IMR-90 (cell line): ENCODE measurements at places on chromosomes 7 and 10.

GRCh38 chr10:132395704-132396493 is 1.1 kb upstream of the PWWP2B start:
- DNase-seq = no peak

GRCh38 chr10:129192344-129193128 is 274.5 kb upstream of the MGMT start:
- DNase-seq = no peak

- no peak for DNase-seq
These were observed 578 bp downstream of the HTRA1 start for GRCh38 chr10:122461729-122462532.

DNA sequence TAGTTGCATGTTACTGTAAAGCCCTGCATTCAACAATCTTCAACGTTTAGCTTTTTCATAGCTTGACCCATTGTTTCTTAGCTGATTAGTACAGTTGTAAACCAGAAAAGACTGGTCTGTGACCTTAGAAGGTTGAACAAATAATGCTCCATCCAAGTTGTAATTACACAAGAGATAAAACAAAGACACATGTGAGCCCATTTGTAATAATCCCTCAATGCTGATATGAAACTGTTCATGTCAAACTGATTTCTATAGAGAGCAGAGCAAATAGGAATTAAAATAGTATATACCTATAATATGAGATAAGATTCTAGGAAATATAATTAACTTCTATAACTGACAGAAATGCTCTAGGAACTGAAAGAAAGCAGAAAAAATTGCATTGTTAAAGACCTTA is 94.7 kb upstream of the SLC25A13 start:
- DNase-seq = no peak

- no peak for DNase-seq
These were observed 72.4 kb upstream of the KDM7A start for GRCh38 chr7:140249036-140249806.

GRCh38 chr10:87671139-87671815 is 11.6 kb downstream of the PAPSS2 start:
- DNase-seq = peak; percentile 67

GRCh38 chr10:67733511-67733910 is 37.5 kb upstream of the CTNNA3 start:
- DNase-seq = no peak

GRCh38 chr7:118944271-118944670 is 719.8 kb downstream of the ANKRD7 start:
- DNase-seq = no peak

GRCh38 chr10:76086170-76086760 is 654.8 kb downstream of the LRMDA start:
- no peak for DNase-seq

DNA sequence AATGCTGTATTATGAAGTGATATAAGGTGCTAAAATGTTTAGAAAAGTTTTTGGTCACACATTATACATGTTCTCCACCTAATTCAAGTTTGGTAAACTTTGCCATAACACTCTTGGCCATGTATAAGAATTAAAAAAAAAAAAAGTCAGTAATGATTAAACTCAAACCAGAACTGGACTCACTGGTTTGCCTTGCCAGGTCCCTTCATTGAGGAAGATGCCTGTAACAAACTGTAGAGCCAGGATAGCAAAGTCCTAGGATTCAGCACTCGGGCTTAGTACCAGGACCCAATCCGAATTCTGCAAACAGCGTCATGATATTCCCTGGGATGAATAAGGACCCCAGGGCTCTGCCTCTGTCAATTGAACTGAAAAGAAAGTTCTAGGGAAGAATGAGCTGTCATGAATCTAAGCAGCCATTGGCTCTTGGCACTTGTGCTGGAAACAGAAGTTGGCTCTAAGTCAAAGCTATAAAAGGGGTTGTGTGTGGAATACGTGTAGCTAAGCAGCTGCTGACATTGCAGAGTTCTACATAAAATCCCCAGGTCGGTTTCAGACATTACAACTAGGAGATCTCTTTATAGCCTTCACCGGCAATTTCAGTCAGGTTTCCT is 216.9 kb downstream of the C7orf25 start:
- DNase-seq = no peak

GRCh38 chr7:20240080-20240926 is 23.1 kb upstream of the MACC1 start:
- DNase-seq = no peak

GRCh38 chr7:76234931-76235441 is 33.3 kb downstream of the SRRM3 start:
- peak; percentile 76 for DNase-seq

- DNase-seq = no peak
These were observed 12.4 kb upstream of the RET start for GRCh38 chr10:43064331-43065075.

- DNase-seq = peak; percentile 21
These were observed 207.0 kb downstream of the ANK3 start for GRCh38 chr10:60182691-60183090.

- no peak for DNase-seq
These were observed 9.6 kb upstream of the CYREN start for GRCh38 chr7:135180122-135180521.

- no peak for DNase-seq
These were observed 355.2 kb downstream of the SUGCT start for GRCh38 chr7:40489844-40490602.

DNA sequence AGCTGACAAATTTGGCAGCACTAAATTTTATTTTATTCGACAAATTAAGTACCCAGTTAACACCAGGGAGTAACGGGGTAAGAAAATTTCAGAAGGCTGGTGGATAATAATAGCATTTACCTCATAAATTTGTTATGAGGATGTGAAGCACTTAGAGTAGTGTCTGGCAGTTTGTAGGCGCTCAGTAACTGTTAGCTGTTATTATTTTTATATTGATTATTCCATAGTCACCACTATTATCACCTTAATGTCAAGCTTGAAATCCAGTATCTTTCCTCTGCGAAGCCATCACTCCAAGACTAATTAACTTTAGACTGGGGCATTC is 563 bp upstream of the COA1 start:
- DNase-seq = no peak

DNA sequence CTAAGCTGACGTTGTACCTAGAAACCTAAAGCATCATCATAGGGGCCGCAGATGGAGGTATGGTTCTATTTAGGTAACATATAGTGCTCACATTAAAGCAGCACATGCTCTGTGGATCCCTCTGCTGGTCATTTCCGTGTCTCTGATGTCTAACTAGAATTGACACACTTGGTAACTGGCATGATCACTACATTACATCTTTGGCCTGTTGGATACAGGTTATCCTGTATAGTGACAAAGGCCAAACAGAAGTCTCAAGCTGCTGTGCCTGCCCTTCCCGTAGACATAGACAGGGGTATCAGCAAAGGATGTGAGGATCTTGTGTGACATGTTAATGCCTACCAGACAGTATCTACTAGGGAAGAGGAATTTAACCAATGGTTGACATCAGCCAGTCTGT is 51.2 kb downstream of the KIF5B start:
- peak; percentile 53 for DNase-seq

DNA sequence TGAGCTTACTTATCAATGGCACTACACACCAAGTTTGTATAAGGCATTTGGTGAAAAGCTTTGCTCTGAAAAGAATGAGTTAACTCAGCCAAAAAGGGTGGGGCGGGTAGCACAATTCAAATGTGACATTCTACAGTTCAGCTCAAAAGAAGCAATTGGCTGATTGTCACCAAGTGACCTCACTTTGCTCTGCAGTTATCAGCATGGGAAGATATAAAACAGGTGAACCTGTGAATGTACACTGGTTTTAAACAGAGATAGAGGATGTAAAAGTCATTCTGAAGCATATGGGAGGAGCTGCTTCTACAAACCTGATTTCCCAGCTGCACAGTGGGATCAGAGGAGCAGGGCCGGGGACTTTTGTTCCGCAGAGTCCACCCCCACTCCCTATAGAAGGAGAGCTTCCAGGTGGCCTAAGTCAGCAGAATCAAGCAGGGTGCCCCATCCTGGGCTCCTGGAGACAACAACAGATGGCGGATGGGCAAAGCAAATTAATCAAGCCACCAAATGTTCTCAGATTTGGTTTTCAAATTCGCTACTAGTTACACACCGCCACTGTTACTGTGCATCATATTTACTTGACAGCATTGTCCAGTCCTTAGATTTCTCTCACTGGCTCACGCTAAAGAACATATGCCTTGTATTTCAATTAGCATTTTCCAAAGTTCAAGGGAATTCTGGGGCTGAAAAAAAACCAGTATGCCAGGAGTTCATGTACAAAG is 27.5 kb upstream of the NPVF start:
- DNase-seq = no peak

- DNase-seq = peak; percentile 54
These were observed 308.0 kb upstream of the KCND2 start for GRCh38 chr7:119964788-119965542.

DNA sequence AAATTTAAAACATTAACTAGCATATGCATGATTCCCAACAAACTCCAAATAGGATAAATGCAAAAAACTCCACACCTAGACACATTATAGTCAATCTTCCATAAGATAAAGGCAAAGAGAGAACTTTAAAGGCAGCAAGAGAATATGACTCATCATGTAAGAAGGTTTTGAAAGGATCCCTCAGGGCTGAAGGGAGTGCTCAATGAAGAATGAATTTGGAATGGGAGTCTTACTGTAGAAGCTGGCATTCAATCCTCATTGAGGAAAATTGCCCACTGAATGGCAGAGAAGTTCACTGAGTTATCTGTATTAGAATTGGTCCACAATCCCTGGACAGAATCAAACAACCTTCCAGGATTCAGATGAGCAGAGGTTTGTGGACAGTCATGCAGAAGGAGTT is 26.1 kb upstream of the ZNF365 start:
- DNase-seq = no peak

DNA sequence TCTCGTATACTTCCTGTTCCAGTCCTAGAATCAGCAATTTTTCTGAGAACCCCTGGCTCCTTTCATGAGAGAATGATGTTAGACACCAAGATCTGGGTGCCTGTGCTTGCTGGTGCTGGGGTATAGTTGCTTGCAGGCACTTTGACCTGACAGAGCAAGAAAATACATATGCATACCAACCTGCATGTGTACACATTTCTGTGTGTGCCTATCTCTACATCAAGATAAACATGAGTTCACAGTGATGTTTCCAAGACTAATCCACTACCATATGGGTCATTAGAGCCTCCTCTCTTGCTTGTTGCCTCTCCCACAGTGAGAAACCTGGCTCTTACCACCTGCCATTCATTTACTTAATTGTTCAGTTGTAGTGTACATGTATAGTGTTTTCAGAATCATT is 229.1 kb upstream of the IGFBP3 start:
- no peak for DNase-seq

GRCh38 chr7:149287622-149288021 is 25.6 kb downstream of the ZNF783 start:
- DNase-seq = no peak

- DNase-seq = no peak
These were observed 25.8 kb downstream of the TACC2 start for GRCh38 chr10:122014652-122015248.

- DNase-seq = peak; percentile 77
These were observed 373.5 kb upstream of the CELF2 start for GRCh38 chr10:10644008-10644646.

DNA sequence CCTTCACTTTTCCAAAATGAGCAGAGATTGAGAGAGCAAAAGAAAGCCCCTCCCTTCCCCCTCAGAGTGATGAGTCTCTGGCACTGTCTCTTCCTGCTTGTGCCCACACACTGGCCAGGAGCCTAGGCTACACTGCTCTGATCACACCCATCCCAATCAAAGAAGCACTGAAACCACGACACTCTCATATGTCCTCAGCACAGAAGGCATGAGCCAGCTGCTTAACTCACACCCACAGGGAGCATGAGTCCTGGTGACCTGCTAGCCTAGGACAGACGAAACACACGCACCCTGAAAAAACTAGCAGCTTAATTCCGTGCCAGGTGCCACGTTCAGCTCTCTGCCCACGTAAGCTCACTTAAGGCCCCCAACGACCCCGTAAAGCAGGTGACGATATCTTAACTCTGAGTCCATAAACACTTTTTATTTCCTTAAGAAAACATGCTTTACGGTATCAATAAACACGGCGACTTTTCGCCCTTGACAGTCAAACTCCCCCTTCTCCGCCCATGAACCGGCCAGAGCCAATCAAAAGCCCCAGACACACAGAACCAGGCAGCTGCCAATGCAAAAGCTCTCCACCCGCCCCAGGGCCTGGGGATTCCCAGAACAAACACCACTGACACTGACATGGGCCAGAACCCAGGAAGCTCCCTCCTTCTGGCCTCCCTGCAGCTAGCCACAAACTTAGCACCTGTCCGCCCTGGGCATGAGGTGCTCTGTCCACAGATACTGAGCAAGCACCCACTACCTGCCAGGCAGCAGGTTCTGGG is 69.0 kb downstream of the TNRC18 start:
- DNase-seq = peak; percentile 43

GRCh38 chr10:117860823-117861222 is 185.9 kb downstream of the RAB11FIP2 start:
- peak; percentile 1 for DNase-seq

DNA sequence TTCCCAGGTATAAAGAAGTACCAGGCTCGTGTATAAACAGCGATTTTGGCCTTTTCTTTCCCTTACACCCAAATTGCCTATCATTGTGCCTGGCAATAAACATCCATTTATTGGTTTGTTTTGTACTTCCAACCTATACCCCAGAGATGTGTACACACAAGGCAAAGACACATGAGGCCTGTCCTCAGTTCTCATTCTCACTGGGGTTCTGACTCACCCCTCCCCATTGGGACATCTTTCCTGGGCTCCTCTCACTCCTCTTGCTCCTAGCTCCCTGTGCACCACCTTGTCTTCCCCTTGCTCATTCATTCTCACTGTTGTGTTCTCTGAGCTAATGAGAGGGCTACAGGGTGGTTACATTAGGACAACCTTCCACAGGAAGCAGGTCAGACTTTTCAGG is 240.7 kb downstream of the ANK3 start:
- DNase-seq = no peak

- peak; percentile 69 for DNase-seq
These were observed 63.1 kb downstream of the DOCK4 start for GRCh38 chr7:112143136-112143535.

- no peak for DNase-seq
These were observed 23.9 kb downstream of the DRGX start for GRCh38 chr10:49371967-49372366.

DNA sequence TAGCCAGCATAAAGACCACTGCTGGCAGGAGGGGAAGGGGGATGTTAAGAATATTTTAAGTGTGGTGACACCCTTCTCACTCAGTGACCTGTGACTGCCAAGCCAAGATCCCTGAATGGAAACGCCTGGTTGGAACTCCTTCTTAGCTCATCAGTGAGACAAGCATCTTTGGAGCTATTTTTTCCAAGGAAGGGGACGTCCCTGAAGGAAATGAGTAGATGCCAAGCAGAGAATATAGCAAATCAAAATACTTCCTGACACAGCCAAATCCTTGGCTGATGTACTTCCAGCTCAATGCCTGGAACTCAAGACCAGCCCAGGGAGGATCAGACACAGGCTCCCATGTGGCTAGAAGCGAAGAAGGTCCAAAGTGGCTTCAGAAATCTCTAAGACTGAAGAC is 82.2 kb downstream of the SORBS1 start:
- no peak for DNase-seq

- DNase-seq = peak; percentile 96
These were observed 26.9 kb upstream of the BPGM start for GRCh38 chr7:134619627-134620331.
